Stimulated activated naive CD8-positive, alpha-beta T cell treated with anti-CD3 and anti-CD28 coated beads, Interleukin-15, Interleukin-2, amounts not matched to agents 100 U/mL and 50 U/mL, for 24 hours (primary cell): ENCODE measurements at places on chromosomes 1 and 21.

GRCh38 chr1:73801912-73802429 lies 396.0 kb downstream of the LRRIQ3 start:
- no peak for DNase-seq

GRCh38 chr1:167369933-167370332 lies 148.4 kb downstream of the CD247 start:
- DNase-seq: no peak

DNA sequence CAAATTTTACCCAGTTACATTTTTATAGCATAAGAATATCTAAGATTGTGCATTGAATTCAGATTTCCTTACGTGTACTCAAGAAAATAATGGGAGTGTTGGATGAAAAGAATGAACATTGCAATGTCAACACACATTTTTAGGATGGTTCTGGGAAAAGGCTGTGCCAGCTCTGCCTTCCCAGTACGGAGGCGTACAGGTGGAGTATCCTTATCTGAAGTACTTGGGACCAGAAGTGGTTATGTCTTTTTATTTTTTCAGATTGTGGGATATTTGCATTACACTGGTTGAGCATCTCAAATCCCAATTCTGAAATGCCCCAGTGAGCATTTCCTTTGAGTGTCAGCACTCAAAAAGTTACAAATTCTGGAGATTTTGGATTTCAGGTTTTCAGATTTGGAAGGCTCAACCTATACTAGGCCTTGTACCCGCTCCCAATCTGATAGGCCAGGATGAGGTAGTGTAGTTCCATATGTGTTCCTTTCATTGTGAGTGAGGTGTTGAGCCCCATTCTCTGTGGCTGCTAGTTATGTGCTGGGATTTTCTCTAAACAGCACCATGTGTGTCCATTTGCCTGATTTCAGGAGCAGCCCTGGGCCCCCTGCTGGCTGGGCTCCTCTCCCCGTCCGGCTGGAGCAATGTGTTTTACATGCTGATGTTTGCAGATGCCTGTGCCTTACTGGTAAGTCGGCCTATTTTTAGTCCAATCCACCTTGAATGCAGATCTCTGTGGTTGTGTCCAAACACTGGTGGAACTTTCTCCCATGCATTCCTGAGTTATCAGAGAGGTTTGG lies 60.8 kb downstream of the SLC37A1 start:
- DNase-seq: no peak

DNA sequence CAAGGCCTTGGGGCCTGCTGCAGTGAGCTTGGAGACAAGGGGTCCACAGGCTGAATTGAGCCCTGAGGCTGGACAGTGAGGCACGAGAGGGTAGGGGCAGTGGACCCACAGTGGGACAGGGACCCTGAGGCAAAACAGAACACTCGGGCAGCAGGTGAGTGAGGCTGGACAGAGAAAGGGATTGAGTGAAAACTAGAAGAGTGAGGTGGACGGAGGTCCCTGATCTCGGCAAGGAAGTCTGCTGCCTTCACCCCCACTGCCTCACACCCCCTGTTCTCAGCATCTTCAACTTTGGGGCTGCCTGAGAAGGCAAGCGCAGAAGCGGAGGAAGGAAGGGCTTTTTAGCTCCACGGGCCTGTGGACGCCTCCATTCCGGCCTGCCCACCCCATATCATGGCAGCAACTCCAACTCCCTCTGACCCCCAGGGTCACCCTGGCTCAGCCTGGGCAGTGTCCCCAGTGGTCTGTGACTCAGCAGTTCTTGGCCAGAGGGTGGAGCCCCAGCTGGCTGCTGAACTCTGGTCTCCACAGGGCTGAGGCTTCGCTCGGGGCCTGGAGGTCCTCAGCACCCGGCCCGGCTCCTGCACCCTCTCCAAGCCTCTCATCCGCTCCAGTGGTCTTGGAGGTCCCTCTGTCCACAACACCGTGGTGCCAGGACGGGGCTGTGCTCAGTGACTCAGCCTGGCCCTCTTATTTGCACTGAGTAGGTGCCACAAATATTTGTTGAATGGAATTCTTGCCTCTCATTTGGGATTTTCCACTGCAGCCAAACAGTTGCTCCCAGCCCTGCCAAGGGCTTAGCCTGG lies 60.0 kb upstream of the EPS8L3 start:
- no peak for DNase-seq

DNA sequence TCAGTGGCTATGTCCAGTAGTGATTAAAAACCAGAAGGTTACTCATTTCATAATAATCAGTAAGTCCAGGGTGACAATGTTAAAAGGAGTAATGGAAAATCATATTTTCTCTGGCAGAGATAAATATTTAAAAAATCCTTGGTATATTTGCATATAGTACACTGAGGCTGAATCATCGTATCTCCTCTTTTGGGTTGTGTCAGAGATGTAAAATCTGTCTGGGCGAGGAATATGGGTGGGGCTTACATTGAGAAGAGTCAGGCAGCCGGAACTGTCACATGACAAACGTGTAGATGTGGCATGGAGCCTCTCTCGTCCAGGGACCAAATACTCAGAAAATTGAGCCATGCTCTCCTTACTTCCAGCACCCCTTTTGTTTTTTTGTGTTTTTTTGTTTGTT lies 120.9 kb downstream of the FMN2 start:
- no peak for DNase-seq

- no peak for DNase-seq
These were observed 368.7 kb upstream of the ADGRL2 start for GRCh38 chr1:81432059-81432458.

- no peak for DNase-seq
These were observed 35.6 kb downstream of the SMYD2 start for GRCh38 chr1:214316593-214316992.

DNA sequence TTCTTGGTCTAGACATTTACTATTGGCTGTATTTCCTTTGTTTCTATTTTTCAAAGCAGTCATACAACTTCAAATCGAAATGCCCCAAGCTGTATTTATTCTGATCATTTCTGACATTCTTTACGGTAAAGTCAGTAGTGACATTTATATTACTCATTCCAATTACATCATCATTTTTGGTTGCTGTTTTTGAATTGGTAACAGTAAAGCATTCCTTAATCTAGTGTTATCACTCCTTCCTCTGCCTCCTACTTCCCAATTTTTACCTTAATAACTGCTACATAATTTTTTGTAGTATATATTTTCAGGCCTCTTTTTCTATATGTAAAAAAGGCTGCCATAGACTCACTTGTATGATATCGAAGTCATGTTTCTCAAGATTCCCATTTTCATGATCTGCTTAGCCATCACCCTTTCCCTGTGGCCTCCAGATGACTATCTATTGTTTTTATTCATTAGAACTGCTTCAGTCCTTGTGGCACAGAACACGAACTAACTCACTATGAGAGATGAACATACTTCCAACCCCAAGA lies 167.2 kb downstream of the RUNX1 start:
- DNase-seq: no peak

GRCh38 chr1:43908858-43909257 lies 24.7 kb upstream of the ARTN start:
- no peak for DNase-seq

- no peak for DNase-seq
These were observed 19.5 kb downstream of the GART start for GRCh38 chr21:33522297-33522952.
